ENCODE measurements at places on chromosomes 16 and 17.
A peak's percentile ranks its signal among the peaks of the same experiment; 100 is the strongest.

GRCh38 chr17:79231766-79232287 lies 157.2 kb downstream of the ENGASE start:
- DNase-seq: no peak

DNA sequence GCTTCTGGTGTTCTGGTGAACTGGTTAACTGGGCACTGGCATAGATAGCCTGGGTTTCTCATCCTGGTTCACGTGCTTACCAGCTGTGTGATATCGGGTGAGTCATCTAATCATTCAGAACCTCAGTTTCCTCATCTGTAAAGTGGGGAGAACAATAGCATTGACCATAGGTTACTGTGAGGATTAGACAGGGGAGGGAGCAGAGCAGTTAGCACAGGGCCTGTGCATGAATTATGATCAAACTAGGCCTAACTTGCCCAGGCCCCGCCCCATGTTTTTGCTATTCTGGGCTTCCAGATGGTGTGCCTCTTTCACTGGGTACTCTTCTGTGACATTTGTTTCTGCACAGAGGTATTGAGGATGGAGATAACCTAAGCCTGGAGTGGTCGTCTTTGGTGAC lies 4.6 kb upstream of the KLHL36 start:
- peak; percentile 21 for DNase-seq

DNA sequence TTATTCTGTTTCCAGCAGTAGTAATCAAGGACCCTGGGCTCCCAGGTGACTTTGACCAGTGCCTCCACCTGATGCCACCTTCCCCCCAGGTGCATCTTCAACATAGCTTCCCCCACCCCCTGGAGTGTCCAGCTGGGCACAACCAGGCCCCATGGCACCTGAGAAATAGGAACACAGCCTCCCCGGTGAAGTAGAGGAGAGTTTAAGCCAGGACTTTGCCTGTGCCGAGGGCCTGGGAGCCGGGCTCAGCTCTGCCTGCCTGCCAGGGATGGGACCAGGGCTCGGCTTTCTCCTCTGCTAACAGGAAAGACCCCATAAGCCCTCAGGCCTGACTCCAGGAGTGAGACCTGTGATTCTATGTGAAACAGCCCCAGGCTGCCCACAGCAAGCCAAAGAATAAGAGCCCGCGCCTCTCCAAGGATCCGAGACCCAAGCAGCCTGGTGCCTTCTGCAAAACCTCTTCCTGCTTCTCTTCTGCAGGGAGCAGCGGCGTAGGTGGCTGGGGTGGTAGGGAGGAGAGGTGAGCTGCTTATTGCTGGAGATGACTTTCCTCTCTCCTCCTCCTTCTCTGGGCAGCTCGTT lies 16.4 kb upstream of the RBFOX3 start:
- peak; percentile 9 for DNase-seq

- DNase-seq: no peak
These were observed 24.2 kb downstream of the B9D1 start for GRCh38 chr17:19338031-19338990.

DNA sequence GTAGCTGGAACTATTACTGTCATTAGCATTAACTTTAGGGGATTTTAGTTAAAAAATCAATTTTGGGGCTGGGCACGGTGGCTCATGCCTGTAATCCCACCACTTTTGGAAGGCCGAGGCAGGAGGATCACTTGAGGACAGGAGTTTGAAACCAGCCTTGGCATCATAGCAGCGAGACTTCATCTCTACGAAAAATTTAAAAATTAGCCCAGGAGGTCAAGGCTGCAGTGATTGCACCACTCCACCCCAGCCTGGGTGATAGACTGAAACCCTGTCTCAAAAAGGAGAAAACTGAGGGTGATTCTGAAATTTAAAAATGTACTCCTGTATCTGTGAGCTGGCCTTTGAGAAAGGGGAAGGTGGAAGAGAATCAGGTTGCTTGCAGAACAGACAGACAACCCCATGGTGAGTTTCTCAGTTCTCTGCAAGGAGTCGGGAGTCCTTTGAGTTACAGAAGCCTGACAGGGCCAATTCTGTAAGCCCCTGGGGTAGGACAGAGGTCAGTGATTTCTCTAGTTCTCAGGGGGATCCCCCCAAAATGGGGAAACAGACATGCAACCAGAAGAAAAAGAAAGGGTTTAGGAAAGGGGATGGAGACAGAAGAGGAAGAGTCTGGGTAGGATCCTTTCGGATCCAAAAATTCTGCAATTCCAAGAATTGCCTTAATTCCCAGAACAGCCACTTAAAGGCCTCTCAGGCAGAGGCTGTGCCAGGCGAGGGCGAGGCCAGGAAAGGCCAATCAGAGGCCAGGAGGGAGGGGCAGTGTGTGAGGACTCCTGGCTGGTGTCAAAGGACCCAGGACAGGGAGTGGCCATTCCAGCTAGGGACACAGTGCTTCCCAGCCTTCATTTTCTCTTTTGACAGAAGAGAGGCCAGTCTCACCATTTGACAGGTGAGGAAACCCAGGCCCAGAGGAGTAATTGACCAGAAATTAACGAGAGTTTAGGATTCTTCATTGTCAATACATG lies 6.7 kb downstream of the NUPR1 start:
- peak; percentile 61 for DNase-seq

DNA sequence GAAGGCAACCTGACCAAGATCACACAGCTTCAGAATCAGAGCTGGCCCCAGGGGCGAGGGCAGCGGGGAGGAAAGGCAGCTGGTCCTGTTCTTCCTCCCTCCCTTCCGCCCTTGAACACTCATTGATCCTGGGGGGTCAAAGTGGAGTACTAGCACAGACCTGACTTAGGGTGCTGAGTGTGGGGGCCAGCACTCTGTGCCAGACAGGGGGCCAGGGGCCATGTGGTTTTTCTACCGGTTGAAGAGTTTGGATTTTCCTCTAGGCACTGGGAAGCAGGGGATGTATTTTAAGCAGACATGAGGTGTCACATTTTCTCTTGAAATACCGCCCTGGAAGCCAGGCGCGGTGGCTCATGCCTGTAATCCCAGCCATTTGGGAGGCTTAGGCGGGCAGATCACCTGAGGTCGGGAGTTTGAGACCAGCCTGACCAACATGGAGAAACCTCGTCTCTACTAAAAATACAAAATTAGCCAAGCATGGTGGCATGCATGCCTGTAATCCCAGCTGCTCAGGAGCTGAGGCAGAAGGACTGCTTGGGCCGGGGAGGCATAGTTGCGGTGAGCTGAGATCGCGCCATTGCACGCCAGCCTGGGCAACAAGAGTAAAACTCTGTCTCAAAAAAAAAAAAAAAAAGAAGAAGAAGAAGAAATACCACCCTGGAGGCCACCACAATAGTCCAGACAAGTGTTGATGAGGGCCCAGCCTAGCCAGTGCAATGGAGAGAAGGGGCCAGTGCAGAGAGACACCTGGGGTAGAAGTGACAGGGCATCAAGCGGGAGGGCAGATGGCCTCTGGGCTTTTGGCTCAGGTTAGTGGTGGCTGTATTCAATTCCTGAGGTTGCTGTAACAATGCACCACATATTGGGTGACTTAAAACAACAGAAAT lies 15.3 kb downstream of the OSBPL7 start:
- no peak for DNase-seq

GRCh38 chr17:44981221-44981968 lies 13.3 kb upstream of the C1QL1 start:
- DNase-seq: no peak

- DNase-seq: no peak
These were observed 60.4 kb downstream of the ZFHX3 start for GRCh38 chr16:72987480-72987901.

DNA sequence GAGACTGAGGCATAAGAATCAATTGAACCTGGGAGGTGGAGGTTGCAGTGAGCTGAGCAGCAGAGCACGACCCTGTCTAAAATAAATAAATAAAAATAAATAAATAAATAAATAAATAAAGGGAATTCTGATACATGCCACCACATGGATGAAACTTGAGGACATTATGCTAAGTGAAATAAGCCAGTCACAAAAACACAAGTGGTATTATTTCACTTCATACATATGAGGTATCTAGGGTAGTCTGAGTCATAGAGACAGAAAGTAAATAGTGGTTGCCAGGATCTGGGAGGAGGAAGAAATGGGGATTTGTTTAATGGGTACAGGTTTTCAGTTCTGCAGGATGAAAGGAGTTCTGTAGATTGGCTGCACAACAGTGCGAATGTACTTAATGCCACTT lies 16.3 kb downstream of the PIPOX start:
- no peak for DNase-seq

DNA sequence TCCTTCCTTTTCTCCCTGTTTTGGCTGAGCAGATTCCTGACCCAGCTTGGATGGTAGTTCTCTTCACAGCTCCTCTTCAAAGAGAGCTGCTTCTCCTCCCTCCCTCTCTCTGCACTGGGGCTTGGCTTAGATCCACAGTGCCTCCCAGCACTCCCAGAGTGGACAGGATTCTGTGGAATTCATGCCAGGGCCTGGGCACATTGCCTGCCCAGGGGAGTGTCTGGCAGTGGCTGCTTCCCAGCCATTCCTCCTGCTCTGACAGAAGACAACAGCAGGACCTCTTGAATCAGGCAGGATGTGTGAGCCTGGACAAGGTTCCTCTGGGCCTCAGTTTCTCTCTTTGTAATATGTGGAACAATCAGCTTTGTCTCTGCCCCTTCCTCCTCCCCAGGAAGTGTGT lies 4.5 kb upstream of the MMP28 start:
- DNase-seq: peak; percentile 87

DNA sequence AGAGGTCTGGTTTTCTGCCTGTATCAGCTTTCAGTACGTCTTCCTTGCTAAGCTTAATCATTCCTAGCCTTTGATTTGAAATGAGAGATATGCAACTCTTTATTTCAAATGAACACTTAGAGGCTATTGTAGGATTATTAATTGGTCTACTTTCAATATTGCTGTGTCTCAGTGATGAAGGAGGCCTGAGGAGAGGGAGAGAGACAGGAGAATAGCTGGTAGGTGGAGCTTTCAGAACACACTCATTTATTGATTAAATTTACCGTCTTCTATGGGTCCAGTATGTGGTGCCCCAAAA lies 187.0 kb downstream of the BCAS3 start:
- no peak for DNase-seq

- DNase-seq: no peak
These were observed 13.5 kb upstream of the CBX4 start for GRCh38 chr17:79852748-79853147.

DNA sequence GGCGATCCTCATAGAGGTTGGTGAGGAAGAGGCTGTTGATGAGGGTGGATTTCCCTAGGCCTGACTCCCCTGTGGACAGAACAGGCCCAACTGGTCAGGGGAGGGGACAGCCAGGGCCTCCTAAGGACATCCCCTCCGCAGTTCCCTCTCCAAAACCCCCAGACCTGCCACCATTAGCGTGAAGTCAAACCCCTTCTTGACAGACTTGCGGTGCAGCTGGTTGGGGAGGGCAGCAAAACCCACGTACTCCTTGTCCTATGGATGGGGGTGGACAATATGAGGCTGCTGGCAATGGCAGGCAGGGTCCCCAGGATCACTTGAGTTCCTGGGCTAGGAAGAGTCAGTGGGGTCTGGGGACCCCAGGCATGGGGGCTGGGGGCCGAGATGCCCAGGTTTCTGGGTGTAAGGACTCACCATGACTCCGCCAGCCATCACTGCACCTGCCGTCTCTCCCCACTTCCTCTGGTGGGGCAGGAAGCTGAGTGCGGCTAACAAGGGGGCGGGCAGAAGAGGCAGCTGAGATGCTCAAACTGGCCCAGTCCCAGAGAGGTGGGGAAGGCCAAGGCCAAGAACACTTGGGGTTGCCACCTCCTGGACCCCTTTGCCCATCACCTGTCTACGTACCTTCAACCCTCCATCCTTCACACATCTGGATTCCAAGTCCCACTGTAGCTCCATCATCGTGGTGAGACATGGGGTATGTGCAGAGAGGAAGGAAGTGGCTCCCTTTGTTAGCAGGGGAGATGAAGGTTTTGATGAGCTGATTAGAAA lies at the start of gene SEPTIN1:
TSS of gene SEPTIN1 (minus strand) at position 451 of the 771 bp plus-strand sequence. CDS start at position 432, 19 bp downstream.
- no peak for DNase-seq

- peak; percentile 82 for DNase-seq
These were observed 16.6 kb upstream of the LITAF start for GRCh38 chr16:11603331-11603750.

DNA sequence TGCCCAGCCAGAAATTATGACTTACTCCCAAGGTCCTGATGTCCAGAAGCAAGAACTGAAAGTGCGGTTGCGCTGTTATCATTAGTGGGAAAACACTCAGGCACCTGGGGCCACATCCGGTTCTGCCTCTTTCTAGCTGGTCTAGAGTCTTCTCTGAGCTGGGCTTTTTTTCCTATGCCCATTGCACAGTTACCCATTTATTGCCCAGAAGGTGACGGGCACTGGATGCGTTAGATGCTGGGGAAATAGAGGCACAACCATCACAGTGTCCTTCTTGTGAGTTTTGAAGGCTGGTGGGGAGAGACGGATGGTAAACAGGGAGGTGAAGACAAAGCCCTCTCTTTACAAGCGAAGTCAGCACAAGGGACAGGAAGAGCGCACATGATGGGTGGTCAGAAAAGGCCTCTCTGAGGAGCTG lies 37.7 kb downstream of the PLCG2 start:
- DNase-seq: no peak

GRCh38 chr16:52834736-52835465 lies 217.8 kb downstream of the CHD9NB start:
- peak; percentile 61 for DNase-seq

DNA sequence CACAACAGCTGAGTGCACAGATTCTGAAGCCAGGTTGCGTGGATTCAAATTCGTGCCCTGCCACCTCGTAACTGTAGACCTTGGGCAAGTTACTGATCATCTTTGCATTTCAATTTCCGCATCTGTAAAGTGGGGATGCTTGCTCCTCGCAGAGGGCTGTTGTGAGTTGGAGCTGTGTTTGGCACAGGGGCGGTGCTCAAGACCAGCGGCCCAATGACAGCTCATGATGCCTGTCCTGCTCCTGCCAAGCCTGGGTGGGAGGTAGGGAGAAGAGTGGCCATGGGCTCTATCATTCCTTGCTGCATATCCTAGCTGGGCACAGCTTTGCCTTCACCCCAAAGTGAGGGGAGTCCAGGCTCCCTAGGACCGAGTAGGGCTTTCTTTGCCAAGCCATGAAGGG lies 12.6 kb downstream of the NXPH3 start:
- no peak for DNase-seq

- no peak for DNase-seq
These were observed 6.0 kb upstream of the TLCD3A start for GRCh38 chr17:726271-726919.

DNA sequence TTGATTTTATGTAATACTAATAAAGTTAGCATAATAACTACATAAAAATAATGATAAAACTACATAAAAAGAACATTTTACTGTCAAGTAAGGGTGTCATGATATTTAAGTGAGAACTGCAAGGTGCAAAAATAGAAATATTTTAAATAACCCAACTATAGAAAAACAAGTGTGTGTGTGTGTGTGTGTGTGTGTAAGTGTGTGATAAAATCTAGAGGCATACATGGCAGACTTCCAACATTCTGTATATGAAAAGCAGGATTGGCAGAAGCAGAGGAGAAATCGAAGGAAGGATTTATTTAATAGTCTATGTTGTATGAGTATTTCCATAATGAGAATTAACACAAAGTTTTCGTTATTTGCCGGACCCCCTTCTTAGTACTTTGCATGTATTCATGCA lies 334.1 kb downstream of the KCNJ2 start:
- DNase-seq: no peak

DNA sequence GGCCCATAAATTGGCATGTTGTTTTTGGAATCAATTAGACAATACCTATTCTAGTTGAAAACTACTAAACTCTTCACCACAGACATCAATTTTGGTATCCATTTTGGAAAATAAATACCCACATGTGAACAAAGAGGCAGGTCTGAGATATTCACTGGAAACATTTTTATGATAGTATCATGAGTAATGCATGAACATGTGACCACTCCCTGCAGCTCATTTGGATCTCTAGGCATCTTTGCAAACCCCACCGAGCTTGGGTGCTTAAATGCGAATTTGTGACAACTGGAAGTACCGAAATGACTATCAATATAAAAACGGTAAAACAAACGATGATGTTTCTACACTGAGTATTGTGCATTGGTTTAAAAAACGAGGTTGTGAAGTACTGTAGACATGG lies 285.2 kb downstream of the IRF8 start:
- DNase-seq: no peak
